Central memory CD4-positive, alpha-beta T cell (primary cell): ENCODE measurements at places on chromosomes 1 and 21.
A peak's percentile ranks its signal among the peaks of the same experiment; 100 is the strongest.

- peak; percentile 78 for DNase-seq
Measured at GRCh38 chr1:2585318-2586092, 1.1 kb upstream of the PRXL2B start.

- no peak for DNase-seq
Measured at GRCh38 chr1:3509721-3510120, 55.3 kb downstream of the ARHGEF16 start.

- DNase-seq, result no peak
Measured at GRCh38 chr1:234862360-234862943, 252.5 kb upstream of the IRF2BP2 start.

GRCh38 chr1:209490013-209490412 is 93.5 kb upstream of the CAMK1G start:
- DNase-seq, result no peak

DNA sequence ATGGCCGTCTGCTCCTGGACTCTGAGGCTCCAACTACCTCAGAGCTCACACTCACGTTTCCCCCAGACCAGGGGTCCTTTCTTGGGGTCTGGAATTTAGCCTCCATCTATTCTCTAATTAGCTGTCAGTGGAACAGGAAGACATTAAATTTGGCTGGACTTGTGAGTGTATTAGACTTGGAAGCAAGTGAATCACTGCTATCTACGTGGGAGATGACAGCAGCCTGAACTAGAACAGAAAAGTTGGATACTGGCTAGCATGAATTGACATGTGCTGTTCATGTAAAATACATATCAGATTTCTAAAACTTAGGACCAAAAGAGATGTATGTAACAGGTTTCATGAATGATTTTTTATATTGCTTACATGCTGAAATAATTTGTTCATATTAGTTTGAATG is 28.0 kb downstream of the TAF5L start:
- no peak for DNase-seq

- no peak for DNase-seq
Measured at GRCh38 chr1:23889074-23889473, 21.0 kb upstream of the FUCA1 start.

- no peak for DNase-seq
Measured at GRCh38 chr1:115456441-115456961, 118.5 kb upstream of the NGF start.

DNA sequence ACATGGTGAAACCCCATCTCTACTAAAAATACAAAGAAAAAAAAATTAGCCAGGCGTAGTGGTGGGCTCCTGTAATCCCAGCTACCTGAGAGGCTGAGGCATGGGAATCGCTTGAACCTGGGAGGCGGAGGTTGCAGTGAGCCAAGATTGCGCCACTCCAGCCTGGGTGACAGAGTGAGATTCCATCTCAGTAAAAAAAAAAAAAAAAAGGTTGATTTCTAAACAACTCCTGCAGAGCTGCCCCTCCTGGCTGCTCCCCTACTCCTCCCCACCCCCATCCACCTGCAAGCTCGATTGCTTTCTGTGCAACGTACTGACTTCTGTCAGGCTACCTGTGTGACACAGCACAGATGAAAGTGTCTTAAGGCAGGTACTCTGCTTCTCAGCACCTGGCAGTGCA is 13.3 kb downstream of the ETV3L start:
- DNase-seq, result no peak

GRCh38 chr1:86872086-86872485 is 41.8 kb downstream of the SELENOF start:
- no peak for DNase-seq

- no peak for DNase-seq
Measured at GRCh38 chr1:117447661-117448060, 80.4 kb downstream of the MAN1A2 start.

GRCh38 chr1:215082532-215083382 is at the start of gene KCNK2:
KCNK2 (plus strand) TSS chr1:215082737; CDS start chr1:215083386, 649 bp downstream.
- no peak for DNase-seq

- DNase-seq, result no peak
Measured at GRCh38 chr1:61368876-61369275, 286.5 kb downstream of the NFIA start.

GRCh38 chr1:99326215-99326949 is 62.1 kb downstream of the PLPPR4 start:
- no peak for DNase-seq

DNA sequence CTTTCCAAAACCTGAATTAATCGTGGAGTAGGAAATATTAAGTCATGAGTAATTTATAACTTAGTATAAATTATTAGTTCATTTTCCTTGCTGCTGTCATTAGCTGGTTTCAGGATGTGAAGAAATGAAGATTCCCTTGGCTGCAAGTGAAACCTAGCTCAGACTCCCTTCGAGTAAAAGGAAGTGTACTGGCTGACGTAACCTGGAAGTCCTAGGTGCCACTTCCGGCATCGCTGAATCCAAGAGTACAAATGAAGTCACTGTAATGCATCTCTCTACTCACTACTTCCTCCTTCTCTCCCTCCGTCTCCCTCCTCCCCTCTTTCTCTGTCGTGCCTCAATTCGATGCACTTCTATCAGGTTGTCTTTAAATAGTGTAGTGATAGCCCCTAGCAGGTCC is 28.8 kb downstream of the ZP4 start:
- no peak for DNase-seq

GRCh38 chr1:182674346-182675246 is 9.8 kb downstream of the RGS8 start:
- no peak for DNase-seq

GRCh38 chr1:243595527-243596210 is 254.4 kb downstream of the AKT3 start:
- DNase-seq, result no peak

- DNase-seq, result no peak
Measured at GRCh38 chr1:156122519-156123355, 8.2 kb downstream of the LMNA start.

DNA sequence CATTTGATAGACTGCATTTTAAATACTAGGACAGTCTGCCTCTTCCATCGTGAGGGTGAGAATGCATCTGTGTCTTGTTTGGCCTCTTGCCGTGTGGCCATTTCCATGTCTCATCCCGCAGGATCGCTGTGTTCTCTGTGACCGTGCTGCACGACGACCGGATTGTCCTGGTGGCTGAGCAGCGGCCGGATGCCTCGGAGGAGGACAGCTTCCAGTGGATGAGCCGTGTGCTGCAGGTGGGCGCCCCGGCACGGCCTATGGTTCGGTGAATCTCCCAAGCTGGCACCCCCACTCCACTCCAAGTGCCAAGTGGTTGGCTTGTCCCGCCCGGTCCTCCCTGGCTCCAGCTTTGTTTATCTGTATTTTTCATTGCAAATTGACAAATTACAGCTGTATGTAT is 55.2 kb downstream of the S100B start:
- no peak for DNase-seq

- DNase-seq, result peak; percentile 56
Measured at GRCh38 chr1:202807926-202808757, at the start of gene KDM5B. KDM5B (minus strand) TSS chr1:202808421; CDS start chr1:202808305, 116 bp downstream.

- no peak for DNase-seq
Measured at GRCh38 chr1:217484871-217485270, 146.0 kb downstream of the GPATCH2 start.

- no peak for DNase-seq
Measured at GRCh38 chr1:58438468-58438867, 108.1 kb downstream of the OMA1 start.

DNA sequence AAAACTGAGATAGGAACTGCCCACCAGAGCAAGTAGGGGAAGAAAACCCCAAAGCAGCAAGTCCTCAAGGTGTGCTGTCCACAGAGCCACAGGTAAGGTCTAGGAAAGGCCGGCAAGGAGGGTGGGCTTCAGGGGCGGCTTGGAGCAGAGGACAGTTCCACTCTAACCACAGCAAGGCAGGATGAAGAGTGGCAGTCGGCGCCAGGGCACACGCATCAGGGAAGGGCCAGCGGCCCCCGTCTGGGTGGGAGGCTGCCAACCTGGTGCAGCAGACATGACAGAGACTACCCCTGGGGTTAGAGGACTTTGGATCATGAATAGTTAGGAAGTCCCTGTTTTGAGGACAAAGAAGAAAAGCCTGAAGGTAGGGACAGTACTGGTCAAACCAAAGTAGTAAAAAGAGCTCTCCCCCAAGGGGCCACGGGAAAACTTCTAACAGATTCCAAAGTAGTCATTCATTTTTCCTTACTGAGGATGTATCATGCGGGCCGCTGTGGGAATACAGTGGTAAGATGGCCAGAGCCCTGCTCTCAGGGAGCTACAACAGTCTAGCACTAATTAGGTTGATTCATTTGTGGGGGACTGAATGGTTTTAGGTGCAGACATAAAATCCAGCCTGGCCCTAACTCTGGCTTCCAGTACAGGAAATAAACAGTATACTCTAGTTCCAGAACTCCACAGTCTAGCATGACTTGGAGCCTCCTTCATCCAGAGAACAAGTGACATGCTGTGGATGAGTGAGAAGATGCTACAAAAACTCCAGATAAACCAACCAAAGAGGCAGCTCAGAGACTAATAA is 3.5 kb upstream of the RAP1GAP start:
- no peak for DNase-seq

- peak; percentile 46 for DNase-seq
Measured at GRCh38 chr1:53959664-53960250, 13.6 kb downstream of the LRRC42 start.

DNA sequence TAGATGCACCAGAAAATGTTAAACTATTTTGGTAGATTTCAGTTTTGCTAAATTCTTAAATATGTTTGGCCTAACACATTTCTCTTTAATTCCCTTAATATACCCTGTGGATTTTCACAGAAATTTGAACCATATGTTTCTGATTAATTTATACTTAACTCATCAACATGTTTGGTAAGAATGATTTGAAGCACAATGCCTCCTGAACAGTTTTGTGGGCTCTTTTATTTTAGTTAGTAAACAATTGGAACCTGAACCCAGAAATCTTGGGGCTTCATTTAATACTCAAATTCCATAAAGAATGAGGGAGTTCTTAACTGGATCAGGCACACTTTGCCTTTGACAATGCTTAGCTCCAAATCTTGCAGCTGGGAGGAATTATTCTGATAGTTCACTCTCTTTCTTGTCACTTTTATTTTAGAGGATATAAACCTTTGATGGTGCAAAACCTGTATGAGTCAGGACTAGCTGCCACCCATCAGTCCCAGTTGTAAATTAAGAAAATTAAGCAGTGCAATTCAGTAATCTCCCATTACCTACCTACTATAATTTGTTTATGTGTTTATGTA is 24.6 kb upstream of the LYPLAL1 start:
- no peak for DNase-seq

GRCh38 chr1:56057466-56058405 is 521.6 kb downstream of the PLPP3 start:
- no peak for DNase-seq

DNA sequence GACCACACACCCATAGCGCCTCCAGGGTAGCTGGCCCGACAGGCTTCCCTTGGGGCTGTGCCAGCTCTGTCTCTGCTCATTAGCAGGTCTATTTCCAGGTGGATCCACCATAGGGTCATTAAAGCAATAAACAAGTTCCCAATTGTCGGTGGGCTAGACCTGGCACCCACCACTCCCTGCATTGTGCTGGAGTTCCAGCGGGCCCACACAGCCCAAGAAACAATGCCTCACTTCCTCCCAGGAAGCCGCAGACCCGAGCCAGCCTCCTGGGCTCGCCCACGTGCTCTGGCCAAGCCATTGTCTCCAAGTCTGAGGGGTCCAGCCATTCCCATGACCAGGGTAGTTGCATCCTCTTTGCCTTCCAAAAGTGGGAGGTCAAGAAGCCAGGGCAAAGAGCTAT is 27.5 kb upstream of the SOX13 start:
- DNase-seq, result no peak
